ENCODE measurements at places on chromosomes 16 and 17. TPM values are rescaled to one million over a fixed set of nuclear protein-coding genes. Genes with fewer than 3 reads are reported as not detected.

- no peak for DNase-seq
Observed at GRCh38 chr17:68697850-68698361, 96.7 kb upstream of the FAM20A start.

- no peak for DNase-seq
Observed at GRCh38 chr16:2278272-2278608, 10.3 kb upstream of the RNPS1 start.

- DNase-seq, result no peak
Observed at GRCh38 chr16:4320571-4321137, 4.8 kb downstream of the GLIS2 start.

MT4 gene
- not detected for total RNA-seq

GRCh38 chr17:42055496-42055895 is 5.1 kb upstream of the C17orf113 start:
- no peak for DNase-seq

DNA sequence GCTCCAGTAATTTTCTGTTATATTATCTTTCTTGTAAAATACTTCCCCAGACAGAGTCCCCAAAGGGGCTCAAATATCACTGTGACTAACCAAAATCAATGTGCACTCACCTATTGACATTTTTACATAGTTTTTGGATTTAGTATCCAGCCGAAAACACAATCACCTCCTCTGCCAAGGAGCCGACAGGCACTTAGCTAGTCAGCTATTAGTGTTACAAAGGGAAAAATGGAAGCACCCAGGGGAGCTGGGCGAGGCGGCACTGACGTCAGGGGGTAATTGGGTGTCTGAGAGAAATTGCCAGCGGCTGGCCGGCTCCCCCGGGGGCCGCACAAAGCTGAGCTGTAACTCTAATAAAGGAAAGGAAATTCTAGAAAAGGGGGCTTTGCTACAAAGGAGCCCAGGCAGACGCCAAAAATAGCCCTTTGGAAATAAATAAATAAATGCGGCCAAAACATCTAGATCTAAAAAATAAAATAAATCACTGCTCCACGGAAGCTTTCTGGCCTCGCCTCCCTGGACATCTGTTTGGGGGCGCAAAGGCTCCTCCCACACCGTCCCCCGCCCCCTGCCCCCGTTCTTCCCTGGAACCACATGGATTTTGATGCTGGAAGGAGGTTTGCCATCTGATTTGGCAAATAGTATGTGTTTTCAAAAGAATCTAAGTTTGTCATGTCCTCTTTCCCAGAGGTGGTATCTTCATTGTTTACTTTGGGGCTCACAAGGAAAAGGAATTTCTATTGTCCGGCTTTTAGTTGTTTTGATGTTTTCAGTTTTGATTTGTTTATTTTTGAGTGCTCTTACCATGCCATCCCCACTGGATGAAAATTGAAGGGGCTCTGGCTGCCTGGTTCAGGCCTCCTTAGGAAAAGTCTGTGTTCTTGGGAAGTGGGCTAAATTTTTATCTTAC is 156.7 kb downstream of the ZNF423 start:
- DNase-seq, result no peak

DNA sequence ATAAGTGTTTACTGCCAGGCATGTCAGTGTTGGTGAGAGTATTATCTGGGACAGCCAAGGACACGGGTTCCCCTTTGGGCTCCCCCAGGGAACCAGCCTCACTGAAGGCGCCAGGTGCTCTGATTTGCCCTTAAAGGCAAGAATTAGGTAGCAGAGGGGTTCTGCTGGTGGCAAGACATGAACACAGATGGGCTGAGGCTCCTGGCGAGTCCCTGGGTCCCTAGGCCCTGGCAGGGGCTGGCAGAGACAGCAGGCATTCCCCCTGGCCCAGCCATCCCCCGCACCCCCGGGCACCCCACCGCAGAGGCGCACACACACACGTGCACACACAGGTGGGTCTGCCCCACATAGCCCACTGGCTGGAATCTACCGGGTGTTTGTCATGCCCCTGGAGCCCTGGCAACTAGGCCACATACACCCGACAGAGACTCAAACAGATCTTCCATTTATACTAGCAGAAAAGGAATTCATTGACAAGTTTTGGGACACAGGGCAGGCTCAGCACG is 153.3 kb downstream of the C16orf78 start:
- DNase-seq, result no peak

GHDC gene
- total RNA-seq, result 26.5 TPM

C16orf89 gene
- total RNA-seq, result 0.94 TPM

DNA sequence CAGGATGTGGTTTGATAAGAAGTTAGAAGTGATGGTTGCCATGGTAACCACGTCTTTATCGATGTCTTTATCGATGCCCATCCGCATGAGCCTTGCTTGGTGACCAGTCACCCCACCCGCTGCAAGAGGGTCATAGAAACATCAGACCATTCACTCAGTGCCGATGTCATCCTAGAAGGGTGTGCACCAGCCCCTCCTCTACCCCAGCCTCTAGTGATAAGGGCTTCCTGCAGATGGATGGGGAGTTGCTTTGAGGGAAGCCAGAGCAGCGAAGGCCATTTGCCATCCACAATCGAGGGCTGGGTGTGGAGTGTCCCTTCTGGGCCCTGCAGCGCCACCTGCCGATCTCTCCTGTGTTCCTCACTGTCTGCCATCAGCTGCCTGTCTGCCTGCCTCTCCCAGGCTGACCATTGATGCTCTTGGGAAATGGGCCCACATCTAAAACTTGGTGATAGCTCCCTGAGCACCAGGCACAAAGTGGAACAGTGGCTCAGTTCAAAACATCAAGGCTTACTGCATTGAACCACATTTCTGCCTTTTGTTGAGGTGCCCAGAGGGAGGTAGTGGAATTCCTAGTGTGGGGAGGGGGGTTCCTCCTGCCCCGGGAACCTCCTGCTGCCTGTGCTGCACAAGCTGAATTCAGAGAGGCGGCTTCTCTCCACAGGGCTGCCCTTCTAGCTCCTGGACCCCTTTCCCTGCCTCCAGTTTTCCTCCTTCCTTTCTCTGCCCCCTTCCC is 8.9 kb downstream of the CALB2 start:
- DNase-seq, result peak; percentile 17

- DNase-seq, result no peak
Observed at GRCh38 chr16:75793641-75794040, 67.4 kb upstream of the CPHXL start.

DNA sequence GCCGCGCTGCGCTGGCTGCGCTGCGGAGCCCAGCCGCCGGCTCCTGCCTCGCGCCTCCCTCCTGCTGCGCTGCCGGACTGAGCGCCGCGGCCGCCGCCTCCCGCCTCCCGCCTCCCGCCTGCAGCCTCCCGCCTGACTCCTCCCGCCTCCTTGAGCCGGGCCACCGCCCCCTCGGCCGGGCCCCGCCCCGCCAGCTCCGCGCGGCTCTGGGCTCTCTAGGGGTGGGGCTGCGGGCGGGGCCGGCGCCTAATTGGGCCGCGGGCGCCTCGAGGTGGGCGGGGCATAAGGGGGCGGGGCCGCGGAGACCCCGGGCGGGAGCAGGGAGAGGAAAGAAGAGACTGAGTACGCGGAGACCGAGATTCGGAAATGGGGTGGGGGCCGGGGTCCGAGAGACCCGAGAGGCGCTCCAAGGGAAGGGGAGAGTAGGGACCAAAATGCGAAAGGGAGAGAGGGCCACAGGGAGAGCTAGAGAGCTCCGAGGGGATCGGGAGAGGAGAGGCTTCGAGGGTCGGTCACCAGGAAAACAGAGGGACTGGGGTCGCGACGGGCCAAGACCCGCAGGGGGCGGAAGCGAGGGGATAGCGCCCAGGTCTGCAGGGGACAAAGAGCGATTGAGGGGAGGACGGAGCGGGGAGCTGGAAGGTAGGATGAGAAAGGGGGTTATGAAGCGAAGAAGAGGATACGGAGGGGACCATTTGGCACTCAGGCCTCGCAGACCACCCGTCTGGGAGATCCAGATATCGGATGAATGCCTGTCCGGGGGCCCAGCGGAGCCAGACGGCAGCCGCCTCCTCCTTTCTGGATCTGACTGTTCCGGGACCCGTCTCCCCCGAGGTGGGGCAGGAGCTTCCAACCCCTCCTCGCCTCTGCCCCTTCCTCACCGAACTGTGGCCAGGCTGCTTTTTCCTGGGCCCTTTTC is at the start of gene C1QL1:
TSS of gene C1QL1 (minus strand) at position 79 of the 919 bp plus-strand sequence. CDS start 255 bp downstream, outside the sequence.
- DNase-seq, result peak; percentile 93

DNA sequence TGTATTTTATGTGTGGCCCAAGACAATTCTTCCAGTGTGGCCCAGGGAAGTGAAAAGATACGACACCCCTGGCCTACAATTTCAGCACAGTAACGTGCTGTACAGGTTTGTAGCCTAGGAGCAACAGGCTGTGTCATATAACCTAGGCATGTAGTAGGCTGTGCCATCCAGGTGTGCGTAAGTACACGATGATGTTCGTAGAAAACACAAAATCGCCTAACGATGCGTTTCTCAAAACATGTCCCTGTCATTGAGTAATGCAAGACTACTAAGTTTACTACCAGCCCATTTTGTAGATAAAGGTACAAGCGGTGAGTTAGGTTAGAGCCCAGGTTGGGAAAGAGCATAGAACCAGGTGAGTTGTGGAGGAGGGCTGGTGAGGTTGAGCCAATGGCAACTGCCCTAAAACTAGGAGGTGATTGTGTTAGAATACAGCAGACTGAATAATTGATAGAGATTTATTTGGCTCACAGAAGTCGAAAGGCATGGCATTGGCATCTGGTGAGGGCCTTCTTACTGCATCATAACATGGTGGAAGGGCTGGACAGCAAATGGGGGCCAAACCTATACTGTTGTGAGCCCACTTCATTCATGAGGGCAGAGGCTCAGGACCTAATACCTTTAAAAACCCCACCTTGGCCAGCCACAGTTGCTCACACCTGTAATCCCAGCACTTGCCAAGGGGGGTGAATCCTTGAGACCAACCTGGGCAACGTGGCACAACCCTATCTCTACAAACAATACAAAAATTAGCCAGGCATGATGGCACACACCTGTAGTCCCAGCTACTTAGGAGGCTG is 4.2 kb downstream of the EIF1 start:
- DNase-seq, result no peak
